ENCODE measurements at places on chromosomes 13 and 19.

- DNase-seq, result no peak
Measured at GRCh38 chr13:103469771-103470170, 403.6 kb upstream of the SLC10A2 start.

- no peak for DNase-seq
Measured at GRCh38 chr19:7527516-7528191, 5.2 kb downstream of the MCOLN1 start.

DNA sequence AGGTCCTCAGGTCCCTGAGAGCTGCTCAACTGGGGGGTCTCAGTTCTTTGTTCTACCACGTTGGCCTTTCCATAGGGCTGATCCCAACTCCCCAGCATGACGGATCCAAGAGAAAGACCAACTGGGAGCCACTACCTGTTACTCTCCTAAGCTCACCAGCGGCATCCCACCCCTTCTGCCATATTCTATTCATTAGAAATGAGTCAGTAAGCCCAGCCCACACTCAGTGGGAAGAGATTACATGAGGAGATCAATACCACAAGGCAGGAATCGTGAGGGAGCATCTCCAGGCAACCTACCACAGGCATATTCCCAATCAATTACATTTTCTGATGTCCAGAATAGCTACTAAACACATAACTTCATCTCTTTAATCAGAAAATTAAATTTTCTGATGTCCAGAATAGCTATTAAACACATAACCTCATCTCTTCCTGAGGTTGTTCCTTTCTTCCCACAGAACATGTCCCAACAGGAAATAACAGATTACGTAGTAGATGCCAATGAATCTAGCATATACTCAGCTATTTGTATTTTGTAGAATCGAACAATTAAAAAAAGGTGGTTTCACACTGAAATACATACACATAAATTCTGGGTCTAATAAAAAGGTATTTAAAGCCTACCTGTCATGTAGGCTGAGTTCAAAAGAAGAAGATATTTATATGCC is 708.1 kb upstream of the ARGLU1 start:
- no peak for DNase-seq

DNA sequence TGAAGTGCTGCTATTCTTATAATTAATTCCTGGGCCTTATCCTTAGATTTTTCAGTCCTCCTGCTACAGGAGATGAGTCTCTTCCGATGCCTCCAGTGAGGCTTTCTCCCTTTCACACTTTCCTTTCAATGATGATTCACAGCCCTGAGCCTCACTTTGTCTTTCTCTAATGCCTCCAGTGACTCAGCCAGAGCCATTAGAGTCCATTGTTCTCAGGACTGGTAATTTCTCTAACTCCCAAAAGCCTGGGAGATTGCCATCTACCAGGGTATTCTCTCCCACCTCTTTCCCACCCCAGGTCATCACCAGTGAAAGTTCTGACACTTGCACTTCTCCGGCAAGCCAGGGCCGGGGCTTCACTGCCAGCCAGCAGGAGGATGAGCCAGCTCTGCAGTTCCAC is 49.6 kb upstream of the ARGLU1 start:
- DNase-seq, result no peak

DNA sequence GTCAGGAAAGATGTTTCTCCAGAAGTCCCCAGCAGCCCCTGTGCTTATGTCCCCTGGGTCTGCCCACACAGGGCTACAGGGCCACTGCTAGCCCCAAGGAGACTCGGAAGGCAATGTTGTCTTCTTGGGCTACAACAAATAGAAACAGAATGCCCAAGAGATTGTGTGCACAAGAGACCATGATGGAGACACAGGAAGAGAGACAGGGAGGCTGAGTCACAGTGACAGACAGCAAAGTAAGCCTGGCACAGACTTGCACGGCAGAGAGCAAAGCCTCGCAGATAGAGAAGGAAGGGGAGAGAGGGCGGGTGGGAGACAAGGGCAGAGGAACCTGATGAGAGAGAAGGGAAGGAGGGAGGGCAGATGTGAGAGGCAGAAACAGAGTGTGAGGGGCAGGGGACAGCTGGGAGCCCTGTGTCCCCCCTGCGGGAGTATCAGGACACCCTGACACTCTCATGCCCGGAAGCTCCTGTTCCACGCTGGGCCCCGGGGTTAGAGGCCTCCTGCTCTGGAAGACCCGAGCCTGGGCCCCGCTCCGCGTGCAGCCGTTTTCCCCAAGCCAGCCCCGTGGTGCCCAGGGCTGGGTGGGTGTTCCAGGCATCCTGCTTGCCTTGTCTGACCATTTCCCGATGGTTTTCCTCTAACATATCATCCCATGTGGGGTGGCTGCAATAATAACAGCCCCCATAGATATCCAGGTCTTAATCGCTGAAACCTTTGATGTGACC is 2.7 kb upstream of the PLA2G4C start:
- DNase-seq, result no peak

- no peak for DNase-seq
Measured at GRCh38 chr13:104163866-104164630, 1097.8 kb upstream of the SLC10A2 start.

GRCh38 chr13:68170961-68171360 is 940.8 kb upstream of the PCDH9 start:
- DNase-seq, result no peak

DNA sequence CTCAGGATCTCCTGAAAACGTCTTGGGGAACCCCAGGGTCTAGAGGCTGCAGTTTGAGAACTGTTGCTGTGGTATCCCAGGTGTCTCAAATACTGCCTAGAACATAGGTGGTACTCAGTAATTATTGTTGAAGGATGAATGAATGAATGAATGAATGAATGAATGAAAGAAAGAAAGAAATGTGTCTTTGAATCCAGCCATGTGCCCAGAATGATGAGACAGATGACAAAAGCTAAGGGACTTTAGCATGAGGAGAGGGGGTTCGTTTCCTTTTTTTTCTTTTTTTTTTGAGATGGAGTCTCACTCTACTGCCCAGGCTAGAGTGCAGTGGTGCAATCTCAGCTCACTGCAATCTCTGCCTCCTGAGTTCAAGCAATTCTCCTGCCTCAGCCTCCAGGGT is 7.8 kb downstream of the LSR start:
- no peak for DNase-seq

DNA sequence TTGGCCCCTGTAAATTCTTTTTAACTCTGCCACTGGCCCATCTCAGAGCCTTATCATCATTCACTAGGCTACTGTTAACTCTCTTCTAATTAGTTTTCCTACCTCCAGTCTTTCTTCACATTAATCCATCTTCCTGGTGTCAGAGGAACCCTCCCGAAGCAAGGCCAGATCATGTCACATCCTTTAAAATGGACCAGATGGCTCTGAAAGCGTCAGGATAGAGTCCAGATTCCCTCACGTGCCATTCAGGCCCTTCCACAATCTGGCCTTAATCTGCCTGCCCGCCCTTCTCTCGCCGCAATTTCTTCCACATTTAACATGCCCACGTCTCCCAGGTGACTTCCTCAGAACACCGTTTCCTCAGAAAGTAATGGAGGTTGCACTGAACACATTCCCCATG is 86.5 kb downstream of the RFC3 start:
- DNase-seq, result no peak

- DNase-seq, result no peak
Measured at GRCh38 chr13:39202746-39203145, 164.5 kb downstream of the NHLRC3 start.

GRCh38 chr19:6970443-6970842 is 50.8 kb downstream of the MBD3L2B start:
- no peak for DNase-seq

DNA sequence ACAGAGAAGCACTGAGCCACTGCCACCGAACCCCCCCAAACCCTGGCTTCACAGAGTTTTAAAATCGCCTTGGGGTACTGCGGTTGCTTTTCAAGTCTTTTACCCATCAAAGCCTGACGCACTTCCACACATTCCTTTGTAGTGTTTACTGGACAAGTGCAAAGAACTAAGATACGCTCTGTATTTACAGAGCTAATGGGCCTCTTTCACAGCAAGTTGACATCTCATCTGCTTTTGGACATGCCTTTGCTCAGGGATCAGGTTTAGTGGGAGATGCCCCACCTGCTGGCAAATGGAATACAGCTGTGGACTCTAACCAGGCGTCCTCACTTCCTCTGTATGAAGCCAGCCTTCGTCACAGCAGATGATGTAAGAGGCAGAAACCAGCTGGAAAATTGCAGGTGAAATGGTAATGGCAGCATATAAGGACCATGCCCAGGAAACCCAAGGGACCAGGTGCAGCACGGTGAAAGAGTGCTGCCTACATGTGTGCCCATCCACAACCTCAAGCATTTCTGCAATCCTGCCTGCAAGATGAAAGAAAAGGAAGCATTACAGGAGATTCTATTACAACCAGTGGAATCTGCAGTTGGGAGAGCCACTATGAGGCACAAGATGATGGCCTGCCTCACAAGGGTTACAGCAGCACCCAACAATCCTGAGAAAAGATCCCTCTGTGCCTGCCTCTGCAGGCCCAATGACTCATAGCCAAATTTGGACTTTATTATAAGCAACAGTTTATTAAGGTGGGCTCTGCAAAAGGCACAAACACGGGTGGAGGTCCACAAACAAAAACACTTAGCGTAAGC is 34.7 kb downstream of the BRD4 start:
- DNase-seq, result peak; percentile 12

- no peak for DNase-seq
Measured at GRCh38 chr19:5108123-5108596, 139.2 kb downstream of the KDM4B start.

Data from Calu3 (cell line).